HFFc6 (cell line): ENCODE measurements at places on chromosomes 2 and 18. TPM values are rescaled to one million over a fixed set of nuclear protein-coding genes. Genes with fewer than 3 reads are reported as not detected.
A peak's percentile ranks its signal among the peaks of the same experiment; 100 is the strongest.

The CFAP221 gene
- not detected in 3 replicates for total RNA-seq

The SERPINB7 gene
- total RNA-seq: 213 to 476 TPM (median 357 TPM) in 3 replicates

DNA sequence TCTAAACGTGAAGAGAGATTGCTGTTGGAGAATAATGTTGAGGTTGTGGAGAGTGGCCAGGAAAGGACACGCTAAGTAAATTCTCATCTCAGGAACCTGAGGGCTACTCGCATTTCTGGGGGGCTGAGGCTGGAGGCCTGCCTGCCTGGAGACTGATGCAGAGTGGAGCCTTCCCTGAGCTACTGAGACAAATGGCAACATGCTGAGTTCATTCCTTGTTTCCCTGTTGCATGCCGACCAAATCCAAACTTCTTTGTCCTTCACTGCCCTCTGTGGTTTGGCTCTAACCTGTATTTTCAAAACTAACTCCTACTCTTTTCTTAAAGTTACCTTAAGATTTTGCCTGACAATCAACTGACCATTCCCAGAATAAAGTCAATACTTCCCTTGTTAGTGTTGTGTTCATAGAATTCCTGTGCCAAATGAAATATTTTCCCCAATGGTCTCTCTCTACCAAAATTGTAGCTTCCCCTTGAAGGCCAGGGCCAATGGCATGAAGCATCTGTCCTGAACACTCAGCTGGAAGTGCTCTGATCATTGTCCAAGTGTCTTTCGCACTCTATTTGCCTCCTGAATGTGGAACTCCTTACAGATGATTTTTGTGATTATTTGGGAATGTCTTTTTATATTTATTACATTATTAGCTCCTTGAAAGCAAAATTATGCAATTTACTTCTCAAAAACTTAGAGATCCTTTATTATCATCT is 1085.6 kb downstream of the SOCS6 start:
- DNase-seq: no peak

- DNase-seq: no peak
These were observed 156.3 kb downstream of the UBR3 start for GRCh38 chr2:169983506-169983905.

GRCh38 chr18:5537860-5538259 is 5.9 kb downstream of the EPB41L3 start:
- no peak for DNase-seq

GRCh38 chr2:64750817-64751285 is 97.1 kb upstream of the SERTAD2 start:
- DNase-seq: peak; percentile 99

- DNase-seq: no peak
These were observed 457.6 kb downstream of the BCL11A start for GRCh38 chr2:60095903-60096302.

The CIDEA gene
- total RNA-seq: not detected in 3 replicates

DNA sequence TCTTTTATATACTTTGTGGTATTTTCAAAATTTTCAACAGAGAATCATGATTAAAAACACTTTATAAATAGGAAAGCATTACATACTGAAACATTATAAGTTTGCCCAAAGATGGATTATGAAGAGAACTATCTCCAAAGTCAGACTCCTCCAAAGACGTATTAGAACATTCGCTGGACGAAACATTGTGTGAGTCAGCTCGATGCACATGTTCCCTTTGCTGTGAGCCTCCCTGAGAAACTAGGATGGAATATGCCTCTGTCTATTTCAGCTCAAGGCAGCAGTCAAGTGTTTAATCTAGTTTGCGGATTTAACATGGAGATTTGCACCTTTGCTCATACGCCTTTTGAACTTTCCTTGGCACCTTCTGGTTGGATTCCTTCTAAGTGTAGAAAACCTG is 92.2 kb upstream of the NCKAP5 start:
- no peak for DNase-seq

The DNAJC5G gene
- total RNA-seq: not detected in 3 replicates

DNA sequence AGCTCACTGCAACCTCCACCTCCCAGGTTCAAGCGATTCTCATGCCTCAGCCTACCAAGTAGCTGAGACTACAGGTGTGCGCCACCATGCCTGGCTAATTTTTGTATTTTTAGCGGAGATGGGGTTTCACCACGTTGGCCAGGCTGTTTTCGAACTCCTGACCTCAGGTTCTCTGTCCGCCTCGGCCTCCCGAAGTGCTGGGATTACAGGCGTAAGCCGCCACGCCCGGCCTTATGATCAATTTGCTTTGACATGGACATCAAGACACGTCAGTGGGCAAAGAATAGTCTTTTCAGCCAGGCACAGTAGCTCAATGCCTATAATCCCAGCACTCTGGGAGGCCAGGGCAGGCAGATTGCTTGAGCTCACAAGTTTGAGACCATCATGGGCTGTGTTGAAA is 48.0 kb upstream of the CABYR start:
- DNase-seq: no peak
